HL-60 (cell line): ENCODE measurements at places on chromosomes 5 and 9.
A peak's percentile ranks its signal among the peaks of the same experiment; 100 is the strongest.

DNA sequence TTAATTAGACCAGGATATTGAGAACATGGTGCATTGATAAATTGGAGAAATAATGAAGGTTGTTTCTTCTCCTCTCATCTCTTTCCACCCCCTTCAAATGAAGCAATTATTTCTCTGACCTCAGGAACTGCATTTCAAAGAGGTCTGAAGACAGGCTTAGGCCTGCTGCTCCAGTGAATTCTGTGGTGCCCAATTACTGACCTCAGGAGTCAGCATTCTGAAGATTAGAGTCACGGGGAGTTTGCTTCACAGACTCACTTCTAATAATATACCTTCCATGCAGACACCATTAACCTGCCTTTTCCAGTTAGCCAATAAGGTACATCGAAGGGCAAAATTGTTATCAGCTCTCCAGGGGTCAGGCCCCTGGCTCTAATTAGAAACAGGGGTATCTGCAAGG lies 270.9 kb downstream of the GAS1 start:
- DNase-seq: no peak

DNA sequence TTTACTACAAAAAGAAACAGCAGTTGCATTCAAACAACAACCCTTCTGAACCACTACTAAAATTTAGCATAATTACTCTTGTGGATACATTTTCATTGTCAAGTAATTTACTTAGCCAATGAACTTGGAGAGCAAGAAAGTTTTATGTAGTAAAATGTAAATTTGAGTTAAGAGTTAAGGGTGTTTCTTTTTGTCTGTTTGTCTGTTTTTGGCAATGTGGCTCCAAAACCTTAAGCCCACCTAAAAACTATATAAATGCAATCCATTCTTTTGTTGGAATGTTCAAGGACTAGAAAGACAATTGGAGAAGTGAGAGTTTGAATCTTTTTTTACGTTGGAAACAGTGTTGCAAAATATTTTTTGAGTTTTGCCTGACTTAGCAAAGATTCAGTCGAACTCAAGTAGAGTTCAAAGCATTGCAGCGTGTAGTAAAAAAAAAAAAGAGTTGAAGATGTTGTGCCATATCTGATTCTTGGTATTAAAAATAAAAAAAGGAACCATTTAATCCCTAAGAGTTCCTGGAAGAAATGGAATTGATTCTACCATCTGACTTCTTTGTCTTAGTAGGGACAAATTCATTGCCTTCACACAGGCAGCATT lies 867 bp downstream of the SYK start:
- no peak for DNase-seq

DNA sequence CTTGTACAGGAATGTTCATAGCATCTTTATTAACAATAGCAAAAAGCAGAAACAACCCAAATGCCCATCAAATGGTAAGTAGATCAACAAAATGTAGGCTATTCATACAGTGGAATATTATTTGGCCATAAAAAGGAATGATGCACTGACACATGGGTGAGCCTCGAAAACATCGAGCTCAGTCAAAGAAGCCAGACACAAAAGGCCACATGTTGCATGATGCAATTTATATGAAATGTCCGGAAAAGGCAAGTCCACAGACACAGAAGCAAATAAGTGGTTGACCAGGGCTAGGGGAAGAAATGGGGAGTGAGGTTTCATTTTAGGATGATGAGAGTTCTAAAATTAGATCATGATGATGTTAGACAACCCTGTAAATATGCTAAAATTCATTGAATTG lies 16.5 kb upstream of the SLC2A8 start:
- DNase-seq: no peak

- no peak for DNase-seq
Measured at GRCh38 chr5:57915536-57915935, 432.9 kb upstream of the ACTBL2 start.

DNA sequence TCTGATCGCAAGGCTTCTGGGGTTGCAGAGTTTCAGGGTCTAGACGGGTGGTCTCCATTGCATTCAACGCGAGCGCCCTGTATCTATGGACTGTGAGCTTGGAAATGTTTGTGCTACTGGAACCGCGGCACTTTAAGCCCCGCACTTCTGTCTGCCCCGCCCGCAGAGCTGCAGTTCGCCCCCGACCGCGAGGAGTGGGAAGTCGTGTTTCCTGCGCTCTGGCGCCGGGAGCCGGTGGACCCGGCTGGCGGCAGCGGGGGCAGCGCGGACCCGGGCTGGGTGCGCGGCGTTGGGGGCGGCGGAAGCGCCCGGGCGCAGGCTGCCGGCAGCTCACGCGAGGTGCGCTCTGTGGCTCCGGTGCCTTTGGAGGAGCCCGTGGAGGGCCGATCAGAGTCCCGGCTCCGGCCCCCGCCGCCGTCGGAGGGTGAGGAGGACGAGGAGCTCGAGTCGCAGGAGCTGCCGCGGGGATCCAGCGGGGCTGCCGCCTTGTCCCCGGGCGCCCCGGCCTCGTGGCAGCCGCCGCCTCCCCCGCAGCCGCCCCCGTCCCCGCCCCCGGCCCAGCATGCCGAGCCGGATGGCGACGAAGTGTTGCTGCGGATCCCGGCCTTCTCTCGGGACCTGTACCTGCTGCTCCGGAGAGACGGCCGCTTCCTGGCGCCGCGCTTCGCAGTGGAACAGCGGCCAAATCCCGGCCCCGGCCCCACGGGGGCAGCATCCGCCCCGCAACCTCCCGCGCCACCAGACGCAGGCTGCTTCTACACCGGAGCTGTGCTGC lies 1.0 kb downstream of the ADAMTS19 start:
- no peak for DNase-seq

- no peak for DNase-seq
Measured at GRCh38 chr9:120507936-120508510, 71.9 kb downstream of the CDK5RAP2 start.

DNA sequence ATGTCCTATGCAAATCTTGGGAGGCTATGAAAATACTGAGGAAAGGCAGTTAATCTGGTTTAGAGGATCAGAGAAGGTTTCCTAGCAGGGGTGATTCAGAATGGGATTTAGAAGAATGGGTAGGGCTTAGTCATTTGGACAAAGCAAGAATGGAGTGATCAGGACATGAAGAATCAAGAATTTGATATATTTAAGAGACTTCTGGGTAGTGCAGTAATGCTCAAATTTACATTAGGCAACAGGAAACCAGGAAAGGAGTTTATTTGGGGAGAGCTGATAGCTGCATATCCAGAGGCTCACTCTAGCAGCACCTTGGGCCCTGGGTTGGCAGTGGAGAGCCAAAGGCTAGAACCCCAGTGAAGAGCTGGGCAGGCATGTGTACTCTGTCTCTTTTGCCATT lies 78.9 kb upstream of the PAPPA start:
- no peak for DNase-seq

DNA sequence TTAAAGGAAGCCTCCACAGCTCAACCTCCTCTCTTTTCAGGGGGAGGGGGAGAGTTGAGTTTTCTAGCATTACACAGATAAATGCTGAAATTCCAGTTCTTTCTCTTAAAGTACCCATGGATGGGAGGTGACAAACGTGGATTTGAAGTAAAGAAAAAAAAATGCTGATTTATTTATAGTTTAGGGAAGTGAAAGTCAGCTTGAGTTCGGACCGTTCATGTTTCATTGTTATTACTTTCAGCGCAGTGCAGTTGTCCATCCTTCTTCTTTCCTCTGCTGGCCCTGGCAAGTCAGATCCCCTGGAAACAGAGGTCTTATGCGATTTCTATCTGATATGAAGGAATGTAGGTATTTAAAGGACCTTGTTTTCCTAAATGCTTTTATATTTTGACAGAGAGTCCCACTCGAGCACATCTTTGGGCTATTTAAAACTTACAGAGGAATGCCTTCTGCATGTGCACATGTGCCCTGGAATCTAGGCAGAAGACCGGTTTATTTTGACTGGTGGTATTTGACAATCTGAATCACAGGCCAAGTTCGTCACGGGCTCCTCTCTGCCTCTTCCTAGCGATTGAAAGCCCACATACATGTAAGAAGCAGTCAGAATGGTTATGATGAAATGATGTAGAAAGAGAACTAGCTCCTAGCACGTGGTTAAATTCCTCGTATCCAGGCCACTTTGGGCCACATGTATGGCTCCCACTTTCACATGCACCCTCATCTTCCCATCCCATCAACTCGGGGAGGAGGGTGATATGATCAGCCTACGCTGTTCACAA lies 385.2 kb upstream of the KLF4 start:
- DNase-seq: no peak

- peak; percentile 10 for DNase-seq
Measured at GRCh38 chr9:116087246-116087645, 66.3 kb upstream of the PAPPA start.

DNA sequence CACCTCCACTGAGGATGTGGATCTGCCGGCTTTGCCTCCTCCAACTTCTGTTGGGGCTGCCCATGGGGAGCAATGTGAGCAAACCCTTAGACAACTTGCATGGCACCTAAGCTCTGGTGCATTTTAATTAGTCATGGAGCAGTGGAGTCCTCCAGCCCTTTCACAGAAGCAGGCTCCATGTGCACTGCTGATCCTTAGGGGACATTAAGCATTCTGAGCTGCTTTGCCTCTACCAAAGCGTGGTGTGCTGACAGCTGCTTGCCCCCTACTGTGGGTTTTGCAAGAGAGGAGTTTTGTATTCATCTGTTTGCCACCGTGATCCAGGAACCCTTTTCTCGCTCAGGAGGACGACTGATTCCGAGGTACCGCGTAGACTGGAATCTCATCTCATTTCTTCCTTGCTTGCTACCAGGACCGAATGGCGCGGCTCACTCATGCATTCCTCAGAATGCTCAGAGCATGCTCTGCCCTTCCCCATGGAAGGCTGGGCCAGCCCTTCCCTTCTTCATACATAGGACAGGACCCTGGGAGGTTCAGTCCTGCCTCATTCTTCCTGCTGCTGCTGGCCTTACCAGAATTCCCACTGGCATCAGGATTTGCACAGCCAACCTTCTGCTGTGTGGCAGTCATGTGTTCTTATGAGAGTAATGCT lies 432.5 kb downstream of the GADD45G start:
- no peak for DNase-seq
